H7 (cell line): ENCODE measurements at places on chromosomes 6 and 20. TPM values are rescaled to one million over a fixed set of nuclear protein-coding genes. Genes with fewer than 3 reads are reported as not detected.

Gene PDYN
- 0.15 and 0.52 TPM in 2 replicates for total RNA-seq

Gene NECAB3
- total RNA-seq: 39.9 and 56.7 TPM in 2 replicates

Gene ADTRP
- total RNA-seq: 0.21 TPM in 1 of 2 replicates, not detected in the other

Gene DOK5
- 2.3 and 4.0 TPM in 2 replicates for total RNA-seq

GRCh38 chr6:53295176-53295575 is 53.6 kb downstream of the ELOVL5 start:
- no peak for DNase-seq

GRCh38 chr6:107657755-107658461 is 166.2 kb downstream of the SCML4 start:
- DNase-seq: peak; percentile 52

Gene SAPCD1
- total RNA-seq: 1.8 and 7.7 TPM in 2 replicates

Gene BANF2
- not detected in 2 replicates for total RNA-seq

- DNase-seq: peak; percentile 58
These were observed 18.2 kb downstream of the ERGIC3 start for GRCh38 chr20:35560105-35560511.

- no peak for DNase-seq
These were observed 166.5 kb upstream of the MYLIP start for GRCh38 chr6:15962449-15962764.

DNA sequence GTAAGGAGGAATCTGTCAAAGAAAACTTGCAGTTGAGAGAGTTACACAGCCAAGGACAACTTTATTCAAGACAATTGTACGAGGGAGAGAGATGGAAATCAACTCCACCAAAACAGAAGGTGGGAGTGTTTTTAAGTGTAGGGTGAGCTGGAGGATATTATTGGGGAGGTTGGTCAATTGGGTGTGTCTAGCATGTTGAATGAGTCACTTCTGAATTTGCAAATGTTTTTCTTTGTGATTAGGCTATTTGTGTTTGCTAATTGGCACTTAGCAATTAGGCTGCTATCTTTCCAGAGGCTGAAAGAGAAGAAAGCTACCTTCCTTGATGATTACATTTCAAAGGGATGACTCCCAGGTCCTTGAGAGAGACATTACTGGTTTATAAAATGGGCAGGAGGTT is 441.1 kb downstream of the MEI4 start:
- no peak for DNase-seq

Gene NANP
- 7.0 and 7.2 TPM in 2 replicates for total RNA-seq

- no peak for DNase-seq
These were observed 478.1 kb downstream of the PHF3 start for GRCh38 chr6:64113704-64114103.

GRCh38 chr20:55333798-55334197 is 671.5 kb downstream of the CBLN4 start:
- DNase-seq: peak; percentile 5

GRCh38 chr6:134021396-134022122 is 30.9 kb downstream of the SLC2A12 start:
- DNase-seq: no peak

DNA sequence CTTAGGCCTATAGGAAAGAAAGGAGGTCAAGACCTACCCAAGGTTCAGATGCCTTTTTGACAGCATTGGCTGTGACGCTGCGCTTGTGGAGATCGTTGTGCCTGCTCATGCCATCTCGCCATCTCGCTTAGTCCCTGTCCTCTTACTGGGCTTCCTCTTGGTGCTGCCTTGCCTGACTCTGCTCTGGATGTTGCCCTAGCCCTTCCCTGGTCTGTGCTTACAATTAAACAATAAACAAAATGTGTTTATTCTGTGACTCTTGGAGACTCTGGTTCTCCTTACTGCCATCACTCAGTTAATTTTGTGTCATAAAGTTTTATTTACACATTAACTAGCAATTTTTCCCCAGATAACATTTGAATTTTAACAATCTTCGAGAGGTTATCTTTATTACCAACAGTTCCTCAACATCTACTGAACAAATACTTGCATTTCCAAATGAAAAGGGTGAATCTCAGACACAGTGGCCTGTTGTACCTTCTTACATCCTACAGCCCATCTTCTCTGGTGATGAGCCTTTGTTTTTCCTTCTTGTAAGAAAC is 11.6 kb downstream of the AFDN start:
- no peak for DNase-seq

- no peak for DNase-seq
These were observed 16.4 kb upstream of the NT5DC1 start for GRCh38 chr6:116084284-116084683.

- DNase-seq: no peak
These were observed 13.2 kb downstream of the FAM210B start for GRCh38 chr20:56371977-56372376.

Gene ACAT2
- total RNA-seq: 73.0 and 108 TPM in 2 replicates

DNA sequence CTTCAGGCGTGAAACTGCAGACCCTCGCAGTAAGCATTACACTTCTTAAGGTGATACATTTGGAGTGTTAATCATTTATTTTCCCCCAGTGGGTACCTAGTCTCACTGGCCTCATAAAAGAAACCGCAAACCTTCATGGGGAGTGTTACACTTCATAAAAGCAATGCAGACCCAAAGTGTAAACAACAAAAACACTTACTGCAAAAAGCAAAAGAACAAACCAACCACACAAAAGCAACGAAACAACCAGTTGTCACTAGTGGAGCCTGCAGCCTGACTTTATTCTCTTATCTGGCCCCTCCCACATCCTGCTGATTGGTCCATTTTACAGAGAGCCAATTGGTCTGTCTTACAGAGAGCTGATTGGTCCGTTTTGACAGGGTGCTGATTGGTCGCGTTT is 23.8 kb downstream of the LY86 start:
- no peak for DNase-seq

DNA sequence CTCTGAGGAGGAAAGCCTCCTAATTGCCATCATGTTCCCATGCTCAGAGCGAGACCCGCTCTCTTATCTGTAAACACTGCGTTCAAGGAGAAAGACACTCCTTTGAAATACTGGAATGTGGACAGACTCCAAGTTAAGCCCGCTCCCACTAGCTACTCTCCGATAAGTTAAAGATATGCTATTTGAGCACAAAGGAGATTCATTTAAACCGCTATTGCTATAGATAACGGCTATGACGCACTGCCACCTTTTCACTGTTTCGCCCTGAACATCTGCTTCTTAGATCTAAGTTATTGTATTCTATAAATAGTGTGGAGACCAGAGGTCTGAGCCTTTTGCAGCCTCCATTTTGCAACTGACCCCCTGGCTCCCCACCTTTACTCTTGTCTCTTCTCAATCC is 82.3 kb downstream of the GPX5 start:
- DNase-seq: no peak

Gene OR2J3
- total RNA-seq: not detected in 2 replicates

- DNase-seq: no peak
These were observed 295.6 kb downstream of the ZFAND3 start for GRCh38 chr6:38114976-38115625.

Gene GABRR1
- total RNA-seq: 0.07 and 0.10 TPM in 2 replicates

Gene NFKBIE
- 9.7 and 12.3 TPM in 2 replicates for total RNA-seq

- DNase-seq: no peak
These were observed at the start of gene ROS1 for GRCh38 chr6:117425431-117426153. ROS1 (minus strand) TSS chr6:117425942; CDS start chr6:117425656, 286 bp downstream.

DNA sequence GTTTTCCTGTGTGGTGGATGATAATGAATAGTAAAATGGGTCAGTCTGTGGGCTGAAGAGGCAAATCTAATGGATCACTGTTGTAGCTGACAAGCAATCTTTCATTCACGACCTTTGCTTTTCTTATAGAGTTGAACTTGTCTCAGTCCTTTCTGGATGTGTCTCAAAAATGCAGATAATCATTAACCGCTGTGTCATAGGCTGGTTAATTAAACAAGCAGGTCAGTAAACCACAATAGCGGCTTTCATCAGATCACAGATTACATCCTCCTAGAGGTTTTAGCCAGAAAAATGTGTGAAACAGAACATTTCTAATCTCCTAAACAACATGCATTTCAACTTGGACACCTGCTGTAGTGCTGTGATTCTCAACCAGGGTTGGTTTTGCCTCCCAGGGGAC is 2.5 kb upstream of the METTL24 start:
- DNase-seq: no peak

Gene PPP1R3G
- 0.17 and 0.48 TPM in 2 replicates for total RNA-seq

DNA sequence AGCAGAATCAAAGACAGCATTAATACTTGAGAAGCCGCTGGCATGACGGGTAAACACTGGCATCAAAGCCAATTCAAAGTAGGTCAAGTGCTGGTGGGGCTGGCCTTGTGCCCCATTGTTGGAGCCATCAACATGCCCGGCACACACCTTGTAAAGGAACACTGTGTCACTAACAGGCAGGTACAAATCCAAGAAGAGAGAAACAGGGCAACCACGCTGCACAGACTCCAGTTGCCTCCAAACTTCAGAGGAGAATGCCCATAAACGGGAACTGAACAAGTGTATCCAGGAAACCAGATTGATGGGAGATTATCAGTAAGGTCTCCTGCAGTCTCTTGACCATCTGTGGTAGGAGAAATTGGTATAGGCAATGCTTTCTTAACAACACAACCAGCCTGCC is 127.0 kb upstream of the STXBP5 start:
- no peak for DNase-seq
